ENCODE measurements at places on chromosomes 16 and 17.
A peak's percentile ranks its signal among the peaks of the same experiment; 100 is the strongest.

- DNase-seq: no peak
These were observed 68.6 kb upstream of the CBX4 start for GRCh38 chr17:79907850-79908249.

GRCh38 chr16:50519001-50519400 is 29.2 kb upstream of the NKD1 start:
- DNase-seq: no peak

- no peak for DNase-seq
These were observed 32.2 kb downstream of the KIAA0753 start for GRCh38 chr17:6608321-6608720.

GRCh38 chr17:17884391-17885357 is 47.9 kb upstream of the SREBF1 start:
- no peak for DNase-seq

- peak; percentile 13 for DNase-seq
These were observed 21.0 kb downstream of the ACE start for GRCh38 chr17:63497708-63498483.

GRCh38 chr16:23232806-23233205 is 50.3 kb downstream of the SCNN1G start:
- DNase-seq: no peak

- no peak for DNase-seq
These were observed 143.7 kb downstream of the PMP22 start for GRCh38 chr17:15121426-15121825.

- DNase-seq: peak; percentile 10
These were observed at the start of gene HYDIN for GRCh38 chr16:71230122-71230845. HYDIN (minus strand) TSS chr16:71230722; CDS start chr16:71186895, 43,827 bp downstream.

DNA sequence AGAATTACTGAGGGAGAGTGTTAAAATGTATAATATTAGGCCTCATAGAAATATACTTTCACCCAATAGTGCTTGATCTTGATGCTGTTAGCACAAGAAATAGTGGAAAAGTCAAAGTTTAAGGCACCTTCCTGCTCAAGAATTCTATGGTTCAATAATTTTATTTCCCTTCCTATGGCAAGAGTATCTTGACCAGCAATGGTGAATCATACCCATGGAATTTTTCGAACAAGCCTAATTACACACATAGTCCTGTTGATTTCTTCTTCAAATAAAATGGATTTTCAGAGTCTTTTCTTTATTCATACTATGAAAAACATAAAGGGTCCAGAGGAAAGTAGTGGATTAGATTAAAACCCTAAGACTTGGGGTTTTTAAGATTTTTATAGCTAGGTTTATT is 810.6 kb downstream of the CDH11 start:
- DNase-seq: no peak

DNA sequence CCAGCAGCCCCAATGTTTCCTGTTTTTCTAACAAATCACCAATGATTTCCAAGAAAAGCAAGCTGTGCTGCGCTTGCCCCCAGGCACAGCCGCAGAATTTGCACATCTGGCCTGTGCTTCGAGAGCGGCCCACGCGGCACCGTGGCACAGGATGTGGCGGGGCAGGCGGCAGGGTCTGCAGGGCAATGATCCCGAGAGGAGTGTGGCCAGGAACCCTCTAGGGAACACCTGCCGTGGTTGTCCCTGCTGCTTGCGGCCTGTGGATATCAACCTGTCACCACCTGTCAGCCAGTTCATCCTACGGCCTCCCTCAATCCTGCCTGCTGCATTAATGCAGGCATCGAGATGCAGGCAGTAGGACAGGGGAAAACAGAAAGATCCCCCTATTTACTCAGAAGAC is 24.0 kb downstream of the PIK3R5 start:
- peak; percentile 70 for DNase-seq

DNA sequence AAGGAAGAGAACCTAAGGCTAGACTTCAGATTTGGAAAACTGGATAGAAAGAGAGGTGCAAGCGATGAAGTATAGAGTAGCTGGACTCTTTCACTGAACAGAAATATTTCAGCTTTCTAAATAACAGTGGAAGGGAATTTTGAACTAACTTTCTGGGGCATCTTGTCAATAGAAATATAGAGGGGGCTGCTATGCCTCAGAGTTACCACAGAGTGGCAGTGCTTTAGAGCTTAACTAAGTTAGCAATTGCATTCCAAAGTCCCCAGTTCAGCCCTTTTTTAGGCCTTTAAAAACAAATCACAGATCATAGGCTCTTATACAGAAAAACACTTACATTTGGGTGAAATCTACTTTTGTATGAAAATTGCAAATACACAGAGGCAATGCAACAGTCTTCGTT is 154.2 kb upstream of the CDH8 start:
- no peak for DNase-seq

DNA sequence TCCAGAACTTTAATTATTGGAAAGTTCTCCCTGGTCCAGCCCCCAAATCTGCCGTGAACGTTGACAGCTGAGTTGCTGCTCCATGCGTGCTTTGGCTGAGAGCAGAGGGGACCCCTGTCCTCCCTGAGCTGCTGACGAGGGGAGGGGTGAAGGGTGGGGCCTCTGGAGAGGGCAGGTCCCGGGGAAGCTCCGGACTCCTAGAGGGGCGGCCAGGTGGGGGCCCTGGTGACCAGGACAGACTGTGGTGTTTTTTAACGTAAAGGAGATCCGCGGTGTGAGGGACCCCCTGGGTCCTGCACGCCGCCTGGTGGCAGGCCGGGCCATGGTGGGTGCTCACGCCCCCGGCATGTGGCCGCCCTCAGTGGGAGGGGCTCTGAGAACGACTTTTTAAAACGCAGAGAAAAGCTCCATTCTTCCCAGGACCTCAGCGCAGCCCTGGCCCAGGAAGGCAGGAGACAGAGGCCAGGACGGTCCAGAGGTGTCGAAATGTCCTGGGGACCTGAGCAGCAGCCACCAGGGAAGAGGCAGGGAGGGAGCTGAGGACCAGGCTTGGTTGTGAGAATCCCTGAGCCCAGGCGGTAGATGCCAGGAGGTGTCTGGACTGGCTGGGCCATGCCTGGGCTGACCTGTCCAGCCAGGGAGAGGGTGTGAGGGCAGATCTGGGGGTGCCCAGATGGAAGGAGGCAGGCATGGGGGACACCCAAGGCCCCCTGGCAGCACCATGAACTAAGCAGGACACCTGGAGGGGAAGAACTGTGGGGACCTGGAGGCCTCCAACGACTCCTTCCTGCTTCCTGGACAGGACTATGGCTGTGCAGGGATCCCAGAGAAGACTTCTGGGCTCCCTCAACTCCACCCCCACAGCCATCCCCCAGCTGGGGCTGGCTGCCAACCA is at the start of gene MC1R:
MC1R (plus strand) TSS at position 410 of the 895 bp plus-strand sequence; CDS start at position 807, 397 bp downstream.
- DNase-seq: peak; percentile 22

- DNase-seq: no peak
These were observed 360.1 kb upstream of the CDH11 start for GRCh38 chr16:65481956-65482355.

- DNase-seq: no peak
These were observed 135.5 kb upstream of the WSB1 start for GRCh38 chr17:27158382-27158781.

- DNase-seq: no peak
These were observed 384 bp downstream of the TMEM107 start for GRCh38 chr17:8175795-8176196.

- DNase-seq: no peak
These were observed 13.7 kb downstream of the C16orf95 start for GRCh38 chr16:87303431-87303930.

GRCh38 chr17:46192189-46192438 is 1.1 kb downstream of the KANSL1 start:
- no peak for DNase-seq

DNA sequence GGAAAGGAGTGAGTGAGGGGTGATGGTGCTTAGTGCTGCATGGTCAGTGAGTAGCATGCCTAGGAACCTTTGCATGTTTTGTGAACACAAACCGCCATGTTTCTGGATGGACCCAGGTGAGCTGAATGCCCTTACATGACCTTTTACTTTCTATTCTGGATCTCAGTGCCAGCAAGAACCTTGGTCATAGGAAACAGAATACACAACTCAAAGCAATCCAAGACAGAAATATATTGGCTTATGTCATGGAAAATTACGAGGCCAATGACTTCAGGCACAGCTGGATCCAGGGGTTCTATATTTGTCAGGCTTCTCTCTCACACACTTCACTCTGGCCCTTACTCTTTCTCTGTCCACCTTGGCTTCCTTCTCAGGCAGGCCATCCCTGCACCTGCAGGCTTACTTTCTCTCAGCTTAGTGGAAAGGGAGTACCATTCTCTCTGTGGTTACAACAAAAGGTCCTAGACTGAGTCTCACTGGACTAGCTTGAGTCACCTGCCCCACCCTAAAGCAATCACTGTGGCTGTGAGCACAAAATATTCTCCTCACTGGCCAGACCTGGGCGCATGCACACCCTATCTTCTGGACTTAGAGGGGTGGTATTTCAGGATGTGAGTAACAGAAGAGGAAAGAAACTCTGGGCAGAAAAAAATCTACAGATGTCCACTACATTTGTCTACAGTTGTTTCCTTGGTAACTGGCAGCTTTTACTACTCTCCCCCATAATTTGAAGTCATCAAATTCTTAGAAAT is 20.4 kb upstream of the CPNE2 start:
- no peak for DNase-seq

DNA sequence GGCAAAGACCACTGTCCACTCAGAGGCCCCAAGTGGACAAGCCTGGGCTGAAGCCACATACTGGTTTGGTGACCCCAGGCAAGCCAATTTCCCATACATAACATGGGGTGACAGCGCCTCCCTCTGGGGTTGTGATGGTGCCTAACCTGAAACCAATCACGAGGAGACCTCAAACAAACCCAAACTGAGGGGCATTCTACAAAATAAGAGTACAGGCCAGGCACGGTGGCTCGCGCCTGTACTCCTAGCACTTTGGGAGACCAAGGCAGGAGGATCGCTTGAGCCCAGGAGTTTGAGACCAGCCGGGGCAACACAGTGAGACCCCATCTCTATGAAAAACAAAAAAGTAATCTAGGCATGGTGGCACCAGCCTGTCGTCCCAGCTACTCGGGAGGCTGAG is 3.6 kb downstream of the P2RX5 start:
- no peak for DNase-seq

GRCh38 chr17:46809110-46809571 is 9.4 kb downstream of the WNT3 start:
- no peak for DNase-seq

DNA sequence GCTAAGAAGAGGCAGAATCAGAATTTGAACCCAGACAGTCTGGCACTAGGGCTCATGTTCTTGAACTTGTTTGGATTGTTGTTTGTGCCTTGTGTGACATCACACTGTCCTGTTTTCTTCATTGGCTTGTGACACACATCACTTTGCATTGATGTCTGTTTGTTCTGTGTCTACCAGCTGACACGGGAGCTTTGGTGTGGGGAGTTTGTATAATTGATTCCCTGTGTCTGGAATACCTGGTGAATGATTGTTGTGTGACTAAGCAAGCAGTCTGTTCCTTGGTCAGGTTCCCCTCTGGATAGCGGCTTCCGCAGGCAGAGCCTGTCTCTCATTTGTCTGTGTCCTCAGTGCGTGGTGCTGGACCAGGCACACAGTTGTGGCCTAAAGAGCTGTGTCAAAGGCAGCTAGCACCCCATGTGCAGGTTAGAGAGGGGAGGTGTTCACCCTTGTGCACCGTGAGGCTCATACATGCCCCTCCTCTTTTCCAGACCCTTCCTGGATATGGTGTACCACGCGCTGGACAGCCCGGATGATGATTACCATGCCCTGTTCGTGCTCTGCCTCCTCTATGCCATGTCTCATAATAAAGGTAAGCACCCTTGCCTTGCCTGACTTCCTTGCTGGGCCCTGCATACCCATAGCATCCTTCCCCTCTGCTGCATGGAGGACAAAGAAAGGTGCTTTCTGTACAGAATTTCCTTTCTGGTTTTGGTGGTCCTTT is 80.1 kb downstream of the CLEC16A start:
- DNase-seq: peak; percentile 6

GRCh38 chr17:28570716-28571360 is 486 bp downstream of the PIGS start:
- peak; percentile 53 for DNase-seq

GRCh38 chr17:8964801-8965393 is 610 bp downstream of the PIK3R5 start:
- DNase-seq: peak; percentile 54

DNA sequence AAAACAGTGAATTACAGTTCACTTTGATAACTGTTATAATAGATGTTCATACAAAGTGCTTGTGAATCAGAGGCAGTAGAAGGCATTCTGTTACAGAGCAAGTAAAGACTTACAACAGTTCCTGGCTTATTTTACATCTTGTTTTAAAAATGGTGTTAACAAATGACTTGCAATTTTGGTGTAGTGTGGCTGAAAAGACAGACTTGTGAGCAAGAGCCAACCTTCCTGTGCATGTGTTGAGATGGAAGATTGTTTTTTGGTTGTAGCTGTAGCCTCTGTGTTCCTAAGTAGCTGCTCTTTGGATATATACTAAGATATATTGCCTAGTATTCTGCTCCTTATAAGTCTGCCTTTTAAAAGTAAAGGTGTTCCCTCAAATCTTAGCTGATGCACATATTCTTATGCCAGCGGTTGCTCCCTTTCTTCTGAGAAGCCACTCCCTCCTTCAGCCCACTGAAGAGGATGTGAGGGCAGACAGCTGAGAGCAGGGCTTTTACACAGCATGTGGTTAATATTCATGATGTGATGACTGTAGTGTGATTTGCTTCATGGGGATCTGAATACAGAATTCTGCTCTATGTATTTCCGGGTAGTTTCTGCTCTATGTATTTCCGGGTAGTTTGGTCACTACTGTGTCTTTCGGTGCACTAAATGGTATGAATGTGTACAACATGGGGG is 182.3 kb downstream of the PHKB start:
- no peak for DNase-seq

DNA sequence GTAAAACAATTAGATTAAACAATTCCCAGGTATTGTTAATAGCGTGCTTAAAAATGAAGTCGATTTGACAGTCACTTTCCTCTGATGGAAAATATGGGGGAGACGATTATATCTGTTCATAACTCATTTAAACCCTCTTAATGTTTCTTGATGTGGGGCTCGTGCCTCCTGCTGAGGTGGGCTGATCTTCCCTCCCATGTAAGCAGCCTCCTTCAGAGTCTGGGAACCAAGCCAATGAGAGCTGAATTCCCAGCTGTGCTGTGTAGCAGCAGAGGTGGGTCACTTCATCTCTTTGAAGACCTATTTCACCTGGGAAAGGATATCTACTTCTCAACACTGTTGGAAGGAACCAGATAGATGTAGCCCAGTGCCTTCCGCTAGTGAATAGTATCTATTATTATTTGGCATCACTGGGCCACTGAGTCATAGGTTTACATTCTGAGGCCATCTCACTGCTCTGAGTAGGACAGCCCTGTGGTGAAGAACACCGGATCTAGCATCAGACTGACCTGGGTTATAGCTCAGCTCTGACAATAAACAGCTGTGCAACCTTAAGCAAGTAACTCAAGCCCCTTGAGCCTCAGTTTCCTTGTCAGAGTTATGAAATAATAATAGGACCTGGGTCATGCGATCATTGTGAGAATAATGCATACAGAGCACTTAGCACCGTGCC is 85.3 kb upstream of the C16orf82 start:
- DNase-seq: no peak

Data from activated CD4-positive, alpha-beta T cell treated with anti-CD3 and anti-CD28 coated beads, Interleukin-2, amount 50 U/mL, for 48 hours (primary cell).